Activated naive CD4-positive, alpha-beta T cell (primary cell): ENCODE measurements at places on chromosomes 3 and 15.

DNA sequence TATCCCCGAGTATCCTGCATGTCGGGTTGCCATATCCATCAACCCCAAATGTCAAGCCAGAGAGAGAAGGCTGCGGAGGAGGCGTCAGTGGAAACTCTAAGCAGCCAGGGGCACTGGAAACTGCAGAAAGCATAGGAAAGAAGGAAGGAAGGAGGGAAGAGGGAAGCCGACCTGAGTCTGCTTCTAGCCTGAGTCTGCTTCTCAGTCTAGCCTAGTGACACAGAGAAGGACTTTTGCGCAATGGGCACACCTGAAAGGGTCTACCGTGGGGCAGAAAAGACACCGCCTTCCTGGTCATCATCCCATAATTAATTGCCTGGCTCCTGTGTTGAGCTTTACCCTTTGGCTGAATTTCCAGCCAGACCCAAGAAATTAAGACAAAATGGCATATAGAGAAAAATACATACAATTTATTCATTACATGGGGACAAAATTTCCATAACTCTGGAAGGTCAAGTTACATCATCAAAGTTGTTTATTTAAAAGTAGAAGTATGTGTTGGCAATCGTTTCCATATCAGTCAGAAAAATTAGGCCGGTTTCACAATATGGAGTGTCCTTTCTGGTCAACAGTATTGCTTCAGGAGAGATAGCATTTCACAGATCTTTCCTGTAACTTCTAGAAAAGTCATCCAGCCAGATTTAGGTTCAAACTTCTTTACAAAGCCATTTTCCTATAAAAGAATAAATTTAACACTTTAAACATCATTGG lies 10.3 kb downstream of the BCL2A1 start:
- no peak for DNase-seq

GRCh38 chr3:168863561-168863960 lies 767.8 kb upstream of the GOLIM4 start:
- no peak for DNase-seq

DNA sequence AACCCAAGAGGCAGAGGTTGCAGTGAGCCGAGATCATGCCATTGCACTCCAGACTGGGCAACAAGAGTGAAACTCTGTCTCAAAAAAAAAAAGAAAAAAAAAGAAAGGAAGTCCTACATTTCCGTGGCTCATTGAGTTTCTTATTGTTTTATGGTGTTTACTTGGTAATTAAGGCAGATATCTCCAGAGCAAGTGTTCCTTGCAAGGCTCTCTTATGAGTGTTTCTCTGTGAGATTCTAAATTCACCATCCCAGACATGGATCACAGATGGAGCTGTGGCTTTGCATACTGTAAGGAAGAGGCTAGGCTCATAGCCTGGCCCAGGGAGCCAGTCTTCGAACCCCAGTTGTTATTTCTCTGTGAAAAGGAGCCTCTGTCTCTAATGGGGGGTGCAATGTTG lies 53.0 kb downstream of the IQGAP1 start:
- no peak for DNase-seq

DNA sequence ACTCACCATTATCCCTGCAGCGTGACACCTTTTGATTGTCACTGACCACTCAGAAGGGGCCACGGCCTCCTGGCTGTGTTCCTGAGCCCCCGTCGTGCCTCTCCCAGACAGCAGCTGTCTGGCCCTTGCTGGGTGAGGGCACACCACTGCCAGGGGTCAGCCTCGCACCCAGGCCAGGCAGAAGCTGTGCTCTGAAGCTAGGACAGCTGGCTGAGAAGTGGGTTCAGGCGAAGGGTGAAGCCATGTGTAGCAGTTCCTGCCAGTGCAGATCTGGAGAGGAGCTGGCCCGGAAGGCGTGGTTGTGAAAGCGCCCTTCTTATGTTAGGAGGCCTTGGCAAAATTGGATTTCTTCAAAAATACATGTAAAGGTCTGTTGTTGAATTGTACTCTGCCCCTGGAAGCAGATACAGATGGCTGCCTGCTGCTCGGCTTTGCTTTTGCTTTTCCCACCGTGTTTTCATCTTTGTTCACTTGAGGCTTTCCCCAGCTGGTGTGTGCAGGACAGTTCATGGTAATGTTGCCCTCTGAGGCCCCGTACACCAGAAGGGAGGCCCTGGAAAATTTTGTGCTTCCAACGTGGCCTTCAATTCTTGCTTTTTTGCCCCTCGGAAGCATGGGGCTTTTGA lies 49.1 kb downstream of the KLHL25 start:
- DNase-seq = no peak

DNA sequence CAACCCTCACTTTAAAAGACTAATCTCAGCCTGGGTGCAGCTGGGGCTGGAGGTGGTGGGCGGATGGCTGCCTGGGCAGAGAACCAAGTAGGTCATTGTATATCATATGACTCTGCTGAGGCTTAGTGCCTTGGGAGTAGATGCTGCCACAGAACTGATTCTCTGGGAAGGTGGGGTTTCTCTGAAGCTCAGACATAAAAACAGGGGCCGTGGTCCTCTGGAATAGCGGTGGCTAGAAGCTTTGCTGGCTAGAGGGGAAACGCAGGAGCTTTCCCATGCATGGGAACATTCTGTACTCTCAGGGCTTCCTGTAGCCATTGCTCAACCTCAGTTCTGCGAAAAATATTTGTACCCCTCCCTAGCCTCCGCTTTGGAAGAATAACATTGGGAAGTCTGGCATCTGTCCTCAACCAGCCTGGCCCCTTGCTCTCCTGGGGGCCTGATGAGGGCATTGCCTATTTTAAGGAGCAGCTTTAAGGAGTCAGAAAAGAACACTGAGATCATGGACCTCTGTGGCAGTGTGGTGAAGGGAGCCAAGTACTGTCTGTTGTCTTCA lies 14.7 kb downstream of the TIMP4 start:
- no peak for DNase-seq

GRCh38 chr15:32867313-32867626 lies 149.5 kb downstream of the GREM1 start:
- DNase-seq = no peak

DNA sequence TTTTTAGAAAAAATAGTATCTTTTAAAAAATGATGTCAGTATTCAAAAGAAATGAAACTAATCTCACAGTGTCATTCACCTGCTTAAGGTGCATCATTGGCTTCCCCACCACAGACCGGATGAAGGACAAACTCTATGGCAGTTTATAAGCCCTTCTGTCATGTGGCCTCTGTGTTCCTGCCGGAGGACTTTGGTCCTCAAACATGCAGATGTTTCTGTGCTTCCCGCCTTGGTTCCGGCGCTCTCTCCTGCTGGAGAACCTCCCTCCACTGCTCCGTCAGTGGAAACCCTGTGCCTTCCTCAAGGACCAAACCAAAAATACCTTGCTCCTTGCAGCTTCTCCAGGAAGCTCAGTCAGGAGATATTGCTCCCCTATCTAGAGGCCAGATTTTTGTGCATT lies 326.3 kb downstream of the UACA start:
- no peak for DNase-seq

DNA sequence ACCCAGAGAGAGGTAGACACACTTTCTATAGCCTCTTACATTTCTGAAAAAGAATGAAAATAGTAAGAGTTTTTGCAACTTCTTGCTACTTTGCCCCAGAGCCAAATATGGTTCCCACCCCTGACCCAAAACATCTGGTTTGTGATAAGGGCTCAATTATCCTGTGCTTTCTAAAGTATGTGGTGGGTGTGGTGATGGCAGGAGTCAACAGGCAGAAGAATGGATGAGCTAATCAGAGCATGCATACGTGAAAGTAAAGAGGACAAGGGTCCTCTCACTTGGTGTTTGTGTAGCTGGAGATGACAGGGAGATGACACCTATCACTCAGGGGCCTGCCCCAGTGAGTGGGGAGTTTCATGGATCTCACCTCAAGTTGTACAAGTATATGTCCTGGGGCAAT lies 19.1 kb downstream of the KBTBD8 start:
- no peak for DNase-seq

GRCh38 chr15:70636540-70637165 lies 126.7 kb downstream of the UACA start:
- no peak for DNase-seq

- DNase-seq = no peak
Observed at GRCh38 chr3:146507331-146508120, 36.9 kb downstream of the PLSCR1 start.

GRCh38 chr3:6580808-6581207 lies 280.1 kb upstream of the GRM7 start:
- no peak for DNase-seq

DNA sequence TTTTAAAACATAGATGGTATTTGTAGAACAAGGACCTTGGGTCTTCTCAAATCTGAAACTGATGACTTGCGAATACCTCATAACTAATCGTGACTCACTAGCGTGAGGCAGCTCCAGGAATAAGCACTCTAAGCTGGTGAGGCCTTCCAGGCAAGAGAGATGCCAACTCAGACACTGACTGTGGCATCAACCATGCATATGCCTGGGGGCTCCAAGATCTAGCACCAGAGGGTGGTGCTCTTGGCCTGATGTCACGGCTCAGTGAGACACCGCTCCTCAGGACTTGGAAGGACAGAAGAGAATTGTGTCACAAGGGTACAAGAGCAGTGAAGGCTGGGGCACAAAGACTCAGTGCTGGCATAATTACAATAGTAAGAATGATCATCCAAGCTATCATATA lies 125.0 kb upstream of the TRIM42 start:
- no peak for DNase-seq

DNA sequence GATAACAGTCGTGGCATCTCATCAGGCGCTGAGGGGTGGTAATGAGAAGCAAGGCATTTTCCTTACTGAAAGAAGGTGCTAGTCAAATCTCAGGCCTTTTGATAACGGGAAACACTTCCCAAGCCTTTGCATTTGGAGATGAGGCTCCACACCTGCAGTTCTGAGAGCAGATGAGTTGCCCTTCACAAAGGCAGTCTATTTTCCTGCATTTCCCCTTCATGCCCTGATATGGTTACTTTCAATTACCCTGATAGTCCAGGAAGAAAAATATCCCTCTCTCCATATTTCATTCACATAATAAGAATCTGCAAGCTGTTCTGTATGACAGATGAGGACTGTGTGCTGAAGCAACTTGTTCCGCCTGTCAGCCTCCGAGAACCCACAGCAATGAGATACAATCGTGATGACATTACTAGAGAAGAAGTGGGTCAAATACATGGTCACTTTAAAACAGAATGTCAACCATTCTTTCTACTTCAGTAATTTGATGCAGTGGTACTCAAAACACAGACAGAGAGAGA lies 25.0 kb downstream of the FHIT start:
- no peak for DNase-seq

- DNase-seq = no peak
Observed at GRCh38 chr3:163490119-163490518, 1588.2 kb downstream of the SI start.

DNA sequence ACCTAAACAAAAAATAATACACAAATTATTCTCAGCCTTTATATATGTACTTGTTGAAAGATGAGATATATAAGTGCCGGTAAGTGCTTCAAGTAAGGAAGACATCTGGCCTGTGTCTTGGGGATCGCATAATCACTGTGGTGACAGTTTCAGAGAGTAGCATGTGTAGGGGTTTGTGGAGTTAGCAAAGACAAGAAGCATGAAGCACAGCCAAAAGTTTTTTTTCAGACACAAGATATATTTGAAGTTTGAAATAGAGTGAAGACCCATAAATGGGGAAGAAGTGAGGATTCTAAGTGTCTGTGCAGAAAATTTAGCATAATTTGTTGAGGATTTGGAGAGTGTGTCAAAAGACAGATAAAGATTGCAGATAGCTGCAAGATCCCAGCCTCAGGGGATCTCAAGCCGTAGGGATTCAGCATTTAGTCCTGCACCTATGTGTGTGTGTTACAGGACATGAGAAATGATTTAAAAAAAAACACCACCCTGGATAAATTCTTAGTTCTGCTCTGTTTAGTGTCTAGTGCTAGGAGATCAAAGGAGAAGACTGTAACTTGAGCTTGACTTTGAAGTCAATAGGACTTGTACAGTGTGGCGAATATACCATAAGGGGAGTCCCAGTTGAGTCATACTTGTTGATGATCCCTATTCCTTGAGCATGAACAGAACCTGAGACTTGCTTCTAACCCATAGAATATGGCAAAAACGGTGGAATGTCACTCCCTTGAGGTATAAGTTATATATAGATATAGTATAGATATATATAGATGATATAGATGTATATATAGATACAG lies 123.9 kb upstream of the GRM7 start:
- DNase-seq = no peak

GRCh38 chr15:86857701-86858100 lies 778.0 kb downstream of the AGBL1 start:
- DNase-seq = no peak

DNA sequence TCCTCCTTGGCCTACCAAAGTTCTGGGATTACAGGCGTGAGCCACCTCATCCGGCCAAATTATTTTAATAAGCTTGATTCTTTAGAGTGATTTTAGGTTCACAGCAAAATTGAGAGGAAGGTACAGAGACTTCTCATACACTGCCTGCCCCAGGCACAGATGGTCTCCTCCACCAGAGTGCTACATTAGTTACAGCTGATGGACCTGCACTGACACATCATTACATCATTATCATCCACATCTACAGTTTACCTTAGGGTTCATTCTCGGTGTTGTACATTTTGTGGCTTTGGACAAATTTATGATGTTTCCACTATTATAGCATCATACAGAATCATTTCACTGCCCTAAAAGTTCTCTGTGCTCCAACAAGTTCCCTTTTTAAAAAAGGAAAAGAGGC lies 4.4 kb upstream of the VPS8 start:
- no peak for DNase-seq

DNA sequence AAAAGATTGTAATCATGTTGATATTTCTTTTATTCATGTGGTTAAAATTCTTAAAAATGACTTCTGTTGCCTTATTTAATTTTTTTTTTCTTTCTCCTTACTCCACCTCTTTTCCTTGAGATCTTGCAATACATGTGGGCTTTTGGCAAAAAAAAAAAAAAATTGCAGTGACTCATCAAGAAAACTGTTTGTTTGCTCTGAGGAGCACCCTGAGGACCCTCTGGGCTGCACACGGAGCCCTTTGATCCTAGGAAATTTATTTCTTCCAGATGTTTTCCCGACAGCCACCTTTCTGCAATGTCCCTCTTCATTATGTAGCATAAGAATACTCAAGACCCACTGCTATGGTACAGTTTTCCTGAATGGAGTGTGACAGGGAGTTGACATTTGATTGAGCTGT lies 371.7 kb downstream of the ZBTB20 start:
- DNase-seq = no peak

- DNase-seq = no peak
Observed at GRCh38 chr15:80551348-80551747, 143.8 kb upstream of the ABHD17C start.

DNA sequence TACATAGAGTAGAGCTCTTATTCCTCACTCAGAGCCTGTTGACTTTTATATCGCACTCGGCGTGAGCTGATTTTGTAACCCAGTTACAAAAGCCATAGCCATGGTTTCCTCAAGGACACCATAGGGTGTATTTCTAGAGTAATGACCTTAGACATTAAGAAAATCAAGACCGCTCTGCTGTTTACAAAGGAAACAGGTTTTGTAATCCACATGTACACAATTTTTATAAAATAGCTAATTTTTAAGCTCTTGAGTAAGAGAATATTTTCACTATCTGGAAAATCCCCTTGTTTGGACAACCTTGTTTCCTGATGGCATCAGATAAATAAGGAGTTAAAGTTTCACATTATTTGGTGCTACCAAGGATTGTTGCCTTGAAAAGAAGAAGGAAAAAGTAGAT lies 104.7 kb downstream of the PGPEP1L start:
- no peak for DNase-seq
